Activated T-cell treated with anti-CD3 and anti-CD28 coated beads for 24 hours (primary cell): ENCODE measurements at places on chromosomes 7 and 10.

- DNase-seq: no peak
Observed at GRCh38 chr7:152078025-152078424, 52.6 kb downstream of the GALNT11 start.

- DNase-seq: no peak
Observed at GRCh38 chr7:27102581-27103442, at the start of gene HOXA2. Gene HOXA2, minus strand, starts transcription at chr7:27102683. Its CDS starts 183 bp downstream, at chr7:27102500.

DNA sequence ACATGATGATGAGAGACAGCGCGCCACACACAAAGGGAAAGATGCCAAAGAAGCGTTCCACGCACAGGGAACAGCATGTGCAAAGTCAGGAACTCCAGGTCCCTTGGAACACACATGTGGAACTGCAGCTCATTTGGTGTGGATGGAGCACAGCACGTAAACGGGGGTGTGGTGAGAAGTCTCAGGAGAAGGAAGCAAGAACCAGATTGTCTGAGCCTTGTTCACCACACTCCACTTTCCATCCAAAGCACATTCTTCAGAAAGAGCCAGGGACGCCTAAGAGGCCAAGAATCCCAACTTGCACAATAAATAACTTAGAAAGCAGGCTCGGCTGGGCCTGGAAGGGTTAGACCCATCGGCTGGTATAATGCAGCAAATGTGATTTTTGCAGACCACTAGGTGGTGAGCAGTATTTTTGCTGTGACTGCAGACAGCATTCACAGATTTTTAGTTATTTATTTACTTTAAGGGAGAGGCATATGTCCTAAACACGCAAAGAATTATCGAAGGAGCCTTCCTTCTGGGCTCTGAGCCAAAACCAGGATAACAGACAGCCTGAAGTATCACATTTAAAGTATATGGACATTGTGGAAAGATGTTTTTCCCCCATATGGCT is 27.9 kb upstream of the ASCC1 start:
- DNase-seq: no peak

- DNase-seq: peak; percentile 22
Observed at GRCh38 chr10:119498889-119499676, 43.4 kb downstream of the RGS10 start.

DNA sequence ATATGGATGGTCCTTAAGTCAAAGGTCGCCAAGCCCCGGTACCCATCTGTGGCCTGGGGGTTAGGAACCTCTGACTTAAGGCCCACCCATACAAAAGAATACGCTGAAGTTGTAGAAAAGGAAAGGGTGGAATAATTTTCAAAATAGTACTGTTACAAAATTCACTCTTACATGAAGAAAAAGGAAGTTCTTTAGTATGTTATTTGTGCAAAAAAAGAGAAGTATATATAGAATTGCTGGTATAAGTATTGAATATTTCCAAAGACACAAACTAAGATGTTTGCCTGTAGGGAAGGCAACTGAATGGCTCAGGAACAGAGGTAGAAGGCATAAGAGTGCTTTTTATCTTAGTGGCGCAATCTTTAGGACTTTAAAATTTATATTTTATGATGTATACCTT is 78.7 kb downstream of the PRLHR start:
- no peak for DNase-seq

DNA sequence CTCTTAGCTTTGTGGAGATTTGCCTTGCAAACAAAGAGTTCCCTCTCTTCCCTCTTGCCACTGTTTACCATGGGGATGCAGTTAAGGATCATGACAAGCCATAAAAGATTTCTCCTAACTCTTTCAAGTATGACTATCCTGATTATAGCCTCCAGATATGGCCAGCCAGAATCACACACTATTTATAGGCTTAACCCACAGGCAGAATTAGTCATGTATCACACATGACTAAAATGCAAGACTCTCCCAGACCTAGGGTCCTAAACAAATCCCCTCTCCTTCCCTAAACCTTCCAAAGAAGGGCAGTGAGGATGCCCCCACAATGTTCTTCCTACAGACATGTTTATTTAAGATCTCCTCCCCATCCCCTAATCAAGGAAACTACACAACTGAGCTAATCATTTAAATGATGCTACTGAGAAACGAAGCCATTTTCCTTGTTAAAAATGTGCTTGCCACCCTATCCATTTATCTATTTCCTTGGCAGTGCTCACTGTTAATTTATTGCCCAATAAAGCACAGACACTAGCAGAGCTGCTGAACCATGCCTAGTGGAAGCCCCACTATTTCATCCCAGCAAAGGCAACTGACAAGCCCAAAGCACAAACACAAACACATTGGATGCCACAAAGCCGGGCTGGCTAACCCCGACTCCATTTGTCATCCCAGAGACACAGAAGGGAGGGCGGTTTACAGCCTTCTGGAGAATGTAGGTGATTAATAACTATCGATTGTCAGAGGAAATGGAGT is 363.4 kb downstream of the KCNMA1 start:
- DNase-seq: no peak

GRCh38 chr10:97822261-97822687 is 27.4 kb upstream of the GOLGA7B start:
- no peak for DNase-seq

DNA sequence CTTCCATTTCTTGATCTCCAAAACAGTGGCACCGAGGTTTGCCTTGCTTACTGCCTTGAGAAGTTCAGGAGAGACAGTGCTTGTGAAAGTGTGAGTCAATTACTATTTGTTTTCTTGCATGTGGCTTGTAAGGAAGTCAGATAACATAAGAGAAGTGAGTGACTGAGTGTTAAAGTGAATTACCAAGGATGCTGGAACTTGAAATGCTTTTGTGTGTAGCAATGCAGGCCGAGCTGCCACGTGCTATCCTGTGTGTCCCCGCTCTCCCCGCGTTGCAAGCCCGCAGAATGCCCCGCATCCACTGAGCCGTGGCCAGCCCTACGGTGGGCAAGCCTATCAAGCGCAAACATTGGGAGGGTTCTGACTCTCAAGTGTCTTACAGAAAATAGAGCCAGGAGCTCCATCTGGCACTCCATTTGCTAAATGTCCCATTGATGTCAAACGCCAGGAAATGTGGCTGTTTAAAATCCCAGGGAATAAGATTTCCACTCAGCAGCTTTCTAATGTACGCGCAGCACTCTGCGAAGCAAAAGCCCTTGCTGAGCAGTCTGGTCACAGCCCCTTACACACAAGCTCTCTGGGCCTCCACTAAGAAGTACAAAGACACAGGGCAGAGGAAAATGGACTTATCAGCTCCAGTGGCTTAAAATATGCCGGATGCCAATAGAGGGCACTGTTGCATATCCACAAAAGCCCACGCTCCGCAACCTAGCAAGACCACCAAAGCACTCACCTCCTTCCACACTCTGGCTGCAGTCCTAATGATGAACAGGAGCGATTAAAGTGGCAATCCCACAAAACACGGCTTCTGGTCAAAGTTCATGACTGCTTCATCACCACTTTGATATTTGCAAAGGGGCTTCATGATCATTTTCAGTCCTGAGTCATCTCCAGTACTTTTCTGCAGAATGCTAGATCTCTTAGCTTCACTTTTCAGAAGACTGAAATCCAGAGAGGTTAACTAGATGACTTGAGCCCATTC is 158.0 kb upstream of the ITGB1 start:
- DNase-seq: no peak

GRCh38 chr7:151188252-151188542 is 1.1 kb upstream of the ASB10 start:
- no peak for DNase-seq

- no peak for DNase-seq
Observed at GRCh38 chr7:99505324-99505662, 831 bp downstream of the ZKSCAN5 start.

DNA sequence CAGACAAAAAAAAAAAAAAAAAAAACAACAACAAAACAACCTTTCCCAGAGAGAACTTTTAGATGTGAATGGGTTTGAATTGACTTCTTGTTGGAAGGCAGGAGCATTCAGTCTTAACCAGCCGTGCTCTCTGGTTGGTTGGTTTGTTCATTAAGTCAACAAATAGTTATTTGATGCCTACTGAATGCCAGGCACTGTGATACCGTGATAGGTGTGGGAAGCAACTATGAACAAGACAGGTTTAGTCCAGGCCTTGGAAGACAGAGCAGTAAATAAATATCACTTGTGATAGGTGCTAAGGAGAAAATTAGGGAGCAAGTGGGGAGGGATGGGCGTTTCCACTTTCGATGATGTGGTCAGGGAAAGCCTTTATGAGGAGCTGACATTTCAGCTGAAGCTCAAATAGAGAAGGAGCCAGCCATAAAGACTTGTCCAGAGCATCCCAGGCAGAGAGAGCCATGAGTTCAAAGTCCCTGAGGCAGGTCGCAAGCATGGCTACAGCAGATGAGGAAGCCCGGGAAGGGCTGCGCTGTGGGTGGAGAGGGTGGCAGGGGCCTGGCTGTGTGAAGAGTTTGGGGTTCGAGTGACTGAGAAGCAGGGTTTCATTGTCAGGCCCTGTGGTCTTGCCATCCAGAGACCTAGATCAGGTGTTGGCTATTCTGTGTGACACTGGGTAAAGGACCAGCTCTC is 8.0 kb downstream of the TSPAN15 start:
- DNase-seq: no peak

- no peak for DNase-seq
Observed at GRCh38 chr10:105837951-105838350, 1196.9 kb downstream of the SORCS3 start.

DNA sequence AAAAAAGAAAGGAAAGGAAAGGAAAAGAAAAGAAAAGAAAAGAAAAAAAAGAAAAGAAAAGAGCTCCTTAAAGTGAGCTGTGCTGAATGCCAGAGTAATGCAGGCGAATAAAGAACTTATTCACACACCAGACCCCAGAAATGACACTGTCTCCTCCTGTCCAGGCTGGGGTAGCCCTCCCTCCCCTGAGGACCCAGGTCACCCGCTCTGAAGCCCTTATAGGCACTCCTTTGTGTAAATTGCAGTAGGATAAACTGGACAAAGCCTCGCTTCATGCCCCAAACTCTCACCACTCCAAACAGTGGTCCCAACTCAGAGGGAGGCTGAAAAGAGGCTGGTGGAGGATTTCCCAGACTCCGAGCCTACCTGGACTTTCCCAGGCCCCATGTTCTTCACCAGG is 46.3 kb downstream of the PKD1L1 start:
- DNase-seq: no peak

DNA sequence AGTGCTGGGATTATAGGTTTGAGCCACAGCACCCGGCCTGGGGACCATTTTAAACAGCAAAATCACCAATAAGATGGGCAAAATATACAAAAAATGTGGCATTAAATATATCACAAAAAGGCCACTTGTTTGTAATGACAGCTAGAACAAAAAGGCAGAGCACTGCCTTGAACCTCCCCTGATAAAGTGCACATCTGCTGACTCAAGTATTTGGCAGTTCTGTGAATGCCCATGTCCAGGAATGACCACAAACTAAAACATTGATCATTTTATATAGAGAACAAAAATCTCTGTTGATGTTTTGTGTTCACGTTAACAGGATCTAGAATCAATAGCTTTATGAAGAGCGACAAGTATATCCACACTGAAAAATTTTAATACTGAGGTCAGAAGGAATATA is 21.5 kb downstream of the HERC4 start:
- DNase-seq: no peak

- no peak for DNase-seq
Observed at GRCh38 chr7:6271060-6271658, 1.3 kb downstream of the CYTH3 start.

DNA sequence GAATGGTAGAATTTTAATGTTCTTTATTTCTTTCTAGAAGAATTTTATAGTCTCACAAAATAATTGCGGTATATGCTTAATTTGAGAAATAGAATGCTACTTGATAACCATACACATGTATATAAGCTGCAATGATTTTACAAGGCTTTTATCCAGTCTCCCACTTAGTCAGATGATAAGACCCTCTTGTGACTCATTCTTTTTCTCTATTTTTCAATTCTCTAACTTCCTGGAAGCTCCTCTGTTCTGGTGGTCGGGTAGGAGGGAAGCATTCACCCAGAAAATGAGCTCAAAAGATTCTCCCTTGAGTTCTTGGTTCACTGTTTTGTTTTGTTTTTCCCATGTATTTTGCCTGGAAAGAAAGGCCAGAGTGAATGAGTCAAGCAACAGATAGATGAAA is 546.6 kb downstream of the INHBA start:
- no peak for DNase-seq
